ENCODE measurements at places on chromosomes 16 and 17.
A peak's percentile ranks its signal among the peaks of the same experiment; 100 is the strongest.

GRCh38 chr16:10988164-10988803 lies 43.9 kb downstream of the CLEC16A start:
- no peak for DNase-seq

DNA sequence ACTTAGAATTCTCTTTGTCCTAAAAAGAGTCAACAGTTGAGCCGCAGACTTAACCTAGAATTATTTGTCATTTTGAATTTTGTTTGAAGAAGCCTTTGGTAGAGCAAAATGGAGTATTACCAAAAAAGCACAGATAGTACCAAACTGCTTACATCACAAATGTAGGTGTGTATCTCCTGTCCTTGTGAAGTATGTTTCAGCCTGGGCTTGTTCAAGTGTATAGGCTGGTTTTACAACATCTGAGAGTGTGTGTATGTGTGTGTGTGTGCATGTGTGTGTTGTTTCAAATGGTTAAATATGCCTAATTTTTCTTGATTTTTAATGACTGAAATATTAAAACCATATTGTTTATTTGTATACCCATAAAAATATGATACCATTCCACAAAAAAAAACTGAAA lies 188.7 kb upstream of the AXIN2 start:
- DNase-seq = no peak

DNA sequence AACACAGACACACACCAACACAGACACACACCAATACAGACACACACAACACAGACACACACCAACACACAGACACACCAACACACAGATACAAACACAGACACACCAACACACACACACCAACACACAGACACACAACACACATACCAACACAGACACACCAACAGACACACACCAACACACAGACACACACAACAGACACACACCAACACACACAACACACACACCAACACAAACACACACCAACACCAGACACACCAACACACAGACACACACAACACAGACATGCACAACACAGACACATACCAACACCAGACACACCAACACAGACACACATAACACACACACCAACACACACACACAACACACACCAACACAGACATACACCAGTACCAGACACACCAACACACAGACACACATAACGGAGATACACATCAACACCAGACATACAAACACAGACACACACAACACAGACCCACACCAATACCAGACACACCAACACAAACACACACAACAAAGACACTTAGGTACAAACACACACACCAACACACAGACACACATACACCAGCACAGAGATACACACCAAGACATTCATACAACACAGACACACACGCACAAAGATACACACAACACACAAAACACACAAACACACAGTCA lies 2.2 kb downstream of the CDRT4 start:
- no peak for DNase-seq

DNA sequence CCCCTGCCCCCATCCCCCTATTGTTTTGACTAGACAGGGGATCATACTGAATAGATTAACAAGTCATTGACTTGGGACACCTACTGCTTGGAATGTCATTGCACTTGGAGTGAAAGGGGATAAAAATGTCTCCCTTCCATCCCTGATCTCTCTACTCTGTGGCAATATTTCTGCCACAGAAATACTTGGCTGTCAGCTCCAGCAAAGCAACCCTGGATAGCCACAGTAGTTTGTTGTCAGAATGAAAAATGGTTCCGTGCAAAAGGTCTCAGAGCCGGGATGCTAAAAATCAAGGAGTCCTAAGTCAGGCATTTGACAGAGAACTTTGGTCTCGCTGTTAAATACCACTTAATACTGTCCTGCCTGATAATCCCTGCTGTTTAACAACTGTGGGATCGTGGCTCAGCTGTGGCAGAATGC lies 722.0 kb upstream of the SOX9 start:
- DNase-seq = no peak

GRCh38 chr17:29250666-29251065 lies 4.0 kb downstream of the CRYBA1 start:
- DNase-seq = no peak

DNA sequence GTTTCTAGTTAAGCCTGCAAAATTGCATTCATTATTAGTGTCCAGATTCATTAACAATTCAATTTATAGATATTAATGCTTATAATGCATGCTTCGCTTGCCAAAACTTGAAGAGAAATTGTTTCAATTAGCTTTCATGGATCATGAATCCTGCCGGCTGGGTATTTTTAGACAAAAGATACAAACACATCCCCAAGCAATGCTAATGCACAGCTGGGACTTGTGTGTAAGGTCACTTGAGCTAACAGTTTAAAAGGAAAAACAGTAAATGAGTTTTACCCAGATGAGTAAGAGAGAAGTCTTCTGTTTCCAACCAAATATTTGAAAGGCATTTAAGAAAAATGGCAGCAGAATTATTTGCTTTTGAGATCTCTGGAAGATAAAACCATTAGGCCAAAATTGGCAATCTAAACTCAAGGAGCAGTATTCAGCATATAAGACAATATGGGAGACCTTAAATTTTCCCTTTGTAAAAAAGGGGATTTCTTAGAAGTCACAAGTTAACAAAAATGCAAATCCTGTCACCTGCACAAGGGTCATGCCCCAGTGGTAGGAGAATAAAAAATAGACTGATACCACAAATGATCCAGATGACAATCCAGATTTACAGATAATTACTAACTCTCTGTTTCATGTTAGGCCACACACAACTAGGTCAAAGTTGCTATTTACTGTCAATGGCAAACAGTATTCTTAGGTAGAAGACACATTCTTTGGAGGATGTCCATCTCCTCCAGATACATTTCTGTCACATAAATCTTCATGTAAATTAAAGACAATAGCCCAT lies 418.4 kb upstream of the PMFBP1 start:
- no peak for DNase-seq

GRCh38 chr17:4969047-4969550 lies 1.5 kb upstream of the SPAG7 start:
- DNase-seq = peak; percentile 78

DNA sequence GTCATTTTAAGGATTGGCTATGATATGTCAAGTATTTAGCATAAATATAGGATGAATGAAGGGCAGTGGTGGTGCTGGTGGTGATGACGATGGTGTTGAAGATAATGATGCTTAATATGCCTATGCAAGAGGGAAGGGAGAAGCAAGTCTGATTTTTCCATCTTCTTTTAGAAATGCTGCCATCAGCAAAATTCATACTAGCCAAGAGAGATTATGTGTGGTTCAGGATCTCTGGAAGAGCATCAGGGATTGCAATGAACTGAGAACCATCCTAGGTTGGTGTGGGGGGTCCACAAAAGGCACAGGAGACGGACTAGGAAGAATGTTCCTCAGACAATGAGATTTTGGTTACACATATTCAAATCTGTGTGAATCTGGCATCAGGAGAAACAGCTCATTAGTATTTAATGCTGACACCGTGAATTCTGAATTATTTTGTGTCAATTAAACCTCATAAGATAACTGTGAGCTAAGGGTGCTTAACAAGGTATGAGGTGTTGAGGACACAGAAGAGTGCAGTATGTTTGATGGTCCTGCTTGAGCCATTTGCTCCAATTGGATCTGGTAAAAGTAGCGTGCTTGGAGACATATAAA lies 1120.8 kb upstream of the GOT2 start:
- no peak for DNase-seq

- DNase-seq = no peak
Measured at GRCh38 chr16:65570261-65570660, 448.4 kb upstream of the CDH11 start.

GRCh38 chr17:9811537-9811936 lies 10.3 kb downstream of the GSG1L2 start:
- no peak for DNase-seq

GRCh38 chr17:36608794-36609497 lies 7.6 kb downstream of the MRM1 start:
- no peak for DNase-seq

DNA sequence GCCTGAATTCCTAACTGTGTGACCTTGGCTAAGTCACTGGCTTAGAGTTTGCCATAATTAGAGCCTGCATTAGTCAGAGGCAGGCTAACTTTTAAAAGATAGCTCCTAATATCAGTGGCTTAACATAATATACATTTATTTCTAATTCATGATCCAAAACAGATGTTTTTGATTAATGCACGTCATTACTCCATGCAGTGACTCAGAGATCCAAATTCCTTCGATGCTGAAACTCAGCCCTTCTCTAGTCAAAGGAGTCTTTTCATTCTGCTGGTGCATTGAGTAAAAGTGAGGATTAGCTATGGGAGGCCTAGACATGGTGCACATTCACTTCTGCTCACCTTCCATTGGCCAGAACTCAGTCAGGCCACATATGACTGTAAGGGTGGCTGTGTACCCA lies 49.8 kb downstream of the IRX3 start:
- no peak for DNase-seq

DNA sequence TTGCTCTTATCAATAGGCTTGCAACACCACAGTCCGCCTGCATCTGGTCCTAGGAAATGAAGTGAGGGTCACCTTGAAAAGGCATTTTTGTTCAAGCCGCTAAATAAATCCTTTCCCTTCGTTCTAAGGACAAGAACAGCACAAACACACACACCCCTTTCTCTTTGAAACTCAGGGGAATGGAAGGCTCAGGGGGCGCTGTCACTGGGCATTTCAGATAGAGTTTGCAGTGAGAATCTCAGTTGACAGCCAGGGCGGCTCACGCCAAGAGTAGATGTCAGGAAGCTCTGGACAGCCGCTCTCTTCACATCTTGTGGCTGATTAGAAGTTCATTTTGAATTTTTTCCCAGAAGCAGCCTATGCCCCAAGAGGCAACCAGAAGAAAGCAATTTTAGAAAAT lies 39.8 kb downstream of the ABAT start:
- no peak for DNase-seq

DNA sequence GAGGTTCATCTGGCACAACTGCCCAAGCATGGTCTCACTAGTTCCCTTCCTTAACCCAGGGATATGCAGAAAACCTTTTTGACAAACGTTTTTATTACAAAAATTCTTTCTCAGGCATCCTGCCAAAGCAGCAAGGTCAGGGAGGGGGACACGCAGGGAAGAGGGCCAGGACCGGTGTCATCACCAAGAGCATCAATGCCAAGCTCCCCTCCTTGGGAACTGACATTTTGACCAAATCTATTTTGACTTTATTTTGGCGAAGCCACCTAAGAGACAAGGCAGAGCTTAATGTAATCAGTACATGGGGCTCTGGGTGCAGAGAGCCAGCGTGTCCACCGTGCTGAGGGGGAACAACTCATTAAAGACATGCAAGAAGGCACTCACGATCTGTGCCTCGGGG lies 265.2 kb downstream of the CBLN1 start:
- DNase-seq = no peak

DNA sequence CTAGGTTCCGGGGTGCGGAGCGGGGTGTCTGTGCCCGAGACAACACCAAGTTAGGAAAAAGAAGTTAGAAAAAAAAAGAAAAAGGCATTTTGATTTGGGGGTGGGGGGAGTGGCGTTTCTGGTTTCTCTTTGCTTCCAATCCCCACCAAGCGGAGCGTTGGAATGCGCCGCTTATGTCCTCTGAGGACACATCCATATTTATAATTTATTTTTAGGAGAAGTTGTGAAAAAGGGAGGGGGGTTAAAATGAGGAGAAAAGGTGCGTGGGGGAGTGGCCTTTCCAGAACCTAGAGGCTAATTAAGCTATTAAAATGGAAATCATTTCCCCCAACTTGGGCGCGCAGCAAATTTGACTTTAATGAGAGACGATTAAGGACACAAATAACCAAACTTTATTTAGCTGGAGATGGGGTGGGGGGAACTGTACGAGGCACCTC lies 232.1 kb downstream of the MRTFB start:
- DNase-seq = no peak

- peak; percentile 75 for DNase-seq
Measured at GRCh38 chr16:28910086-28911031, 14.7 kb downstream of the RABEP2 start.

DNA sequence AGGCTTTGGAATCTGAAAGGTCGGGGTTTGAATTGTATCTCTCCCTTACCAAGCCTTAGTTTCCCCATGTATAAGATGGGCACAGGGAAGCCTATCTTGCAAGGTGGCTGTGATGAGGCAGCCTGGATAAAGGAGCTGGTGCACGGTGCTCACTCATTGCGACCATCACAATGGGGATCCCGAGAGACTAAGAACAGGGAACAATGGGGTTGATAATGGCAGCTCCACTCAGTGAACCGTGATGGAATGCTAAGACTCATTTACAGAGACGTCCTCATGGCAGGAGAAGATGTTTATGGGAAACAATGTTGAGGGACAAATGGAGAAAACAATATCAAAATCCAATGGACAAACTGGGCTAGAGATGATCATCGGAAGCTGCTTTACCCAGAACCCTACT lies 81.8 kb downstream of the SPACA3 start:
- no peak for DNase-seq

GRCh38 chr17:17001874-17002520 lies 30.1 kb upstream of the TNFRSF13B start:
- no peak for DNase-seq

DNA sequence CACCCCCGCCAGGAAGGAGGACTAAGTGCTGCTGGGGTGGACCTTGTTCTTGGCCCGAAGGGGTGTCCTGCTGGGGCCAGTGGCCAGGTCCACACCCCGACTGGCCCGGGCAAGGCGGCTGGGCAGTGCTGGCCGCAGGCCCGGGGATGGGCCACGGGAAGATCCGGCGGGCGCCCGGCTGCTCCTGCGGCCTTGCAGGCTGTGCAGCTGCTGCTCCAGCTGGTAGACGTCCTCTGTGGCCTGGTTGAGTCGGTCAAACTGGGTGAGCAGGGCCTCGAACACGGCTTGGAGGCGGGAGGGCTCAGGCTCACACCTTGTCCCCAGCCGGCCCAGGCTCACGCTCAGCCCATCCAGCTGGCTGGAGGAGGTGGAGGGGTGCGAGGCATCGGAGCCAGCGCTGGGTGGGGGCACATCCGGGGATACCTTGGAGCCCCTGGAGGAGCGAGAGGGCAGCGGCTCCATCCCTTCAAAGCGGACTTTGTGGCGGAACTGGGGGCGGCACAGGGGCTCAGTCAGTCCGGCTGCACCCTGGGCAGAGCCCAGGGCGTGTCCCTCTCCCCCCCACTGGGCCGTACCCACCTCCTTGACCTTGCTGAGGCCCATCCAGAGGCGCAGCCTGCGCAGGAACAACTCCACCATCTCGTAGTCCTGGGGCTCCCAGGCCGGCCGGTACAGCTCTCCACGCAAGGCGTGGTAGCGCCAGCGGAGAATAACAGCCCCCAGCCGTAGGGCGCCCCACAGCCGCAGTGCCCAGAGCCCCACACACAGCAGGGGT lies 42.1 kb downstream of the TSC2 start:
- no peak for DNase-seq

- no peak for DNase-seq
Measured at GRCh38 chr17:80360396-80360795, 54.6 kb upstream of the ENDOV start.

Measured in retinal pigment epithelial cell (primary cell).